ENCODE measurements at places on chromosomes 2 and 18.

DNA sequence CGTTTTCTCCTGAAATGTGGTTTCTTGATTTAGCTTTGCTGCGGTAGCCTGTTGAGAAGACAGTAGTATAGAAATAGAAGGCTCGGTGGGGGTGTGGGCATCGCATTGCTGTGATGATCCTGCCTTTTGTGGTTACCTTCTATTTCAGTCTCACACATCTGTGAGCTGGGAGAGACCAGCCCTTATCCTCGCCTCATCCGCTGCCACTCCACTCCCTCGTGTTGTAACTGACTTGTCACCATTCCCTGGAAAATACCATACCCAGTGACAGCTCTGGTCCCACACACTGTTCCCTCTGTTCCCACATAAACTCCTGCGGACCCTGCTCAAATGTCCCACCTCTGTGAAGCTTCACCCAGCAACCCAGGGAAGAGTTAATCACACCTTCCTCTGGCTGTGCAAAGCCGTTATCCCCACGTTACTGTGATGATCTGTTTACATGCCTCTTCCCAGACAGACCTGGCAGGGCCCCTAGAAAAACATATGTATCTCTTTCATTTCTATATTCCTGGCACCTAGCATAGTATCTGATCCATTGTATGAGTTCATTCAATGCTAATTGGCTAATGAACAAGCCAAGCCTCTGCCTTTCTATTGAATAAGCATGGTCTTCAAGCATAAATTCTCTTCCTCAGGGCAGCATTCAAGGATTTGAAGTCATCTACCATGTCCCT lies 114.6 kb downstream of the MAPK4 start:
- DNase-seq = no peak

GRCh38 chr2:135997380-135997779 lies 12.0 kb upstream of the DARS1 start:
- no peak for DNase-seq

DNA sequence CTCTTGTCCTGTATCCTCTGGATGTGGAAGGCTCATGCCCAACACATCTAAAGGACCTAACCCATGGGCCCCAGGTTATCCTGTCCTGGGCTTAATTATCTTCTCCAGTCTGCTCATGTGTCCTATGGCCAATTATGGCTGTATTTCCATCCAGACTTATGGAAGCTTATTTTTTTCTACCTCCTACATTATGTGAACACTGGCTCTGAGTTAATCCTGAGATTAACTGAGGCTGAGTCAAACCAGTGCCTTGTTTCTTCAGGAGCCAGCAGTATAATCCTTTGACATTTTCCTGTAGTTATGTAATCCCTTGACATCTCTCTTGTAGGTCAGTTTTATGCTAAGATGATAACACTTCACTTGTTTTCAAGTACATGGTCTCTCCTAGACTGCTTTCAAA lies 213.6 kb downstream of the PMAIP1 start:
- no peak for DNase-seq

DNA sequence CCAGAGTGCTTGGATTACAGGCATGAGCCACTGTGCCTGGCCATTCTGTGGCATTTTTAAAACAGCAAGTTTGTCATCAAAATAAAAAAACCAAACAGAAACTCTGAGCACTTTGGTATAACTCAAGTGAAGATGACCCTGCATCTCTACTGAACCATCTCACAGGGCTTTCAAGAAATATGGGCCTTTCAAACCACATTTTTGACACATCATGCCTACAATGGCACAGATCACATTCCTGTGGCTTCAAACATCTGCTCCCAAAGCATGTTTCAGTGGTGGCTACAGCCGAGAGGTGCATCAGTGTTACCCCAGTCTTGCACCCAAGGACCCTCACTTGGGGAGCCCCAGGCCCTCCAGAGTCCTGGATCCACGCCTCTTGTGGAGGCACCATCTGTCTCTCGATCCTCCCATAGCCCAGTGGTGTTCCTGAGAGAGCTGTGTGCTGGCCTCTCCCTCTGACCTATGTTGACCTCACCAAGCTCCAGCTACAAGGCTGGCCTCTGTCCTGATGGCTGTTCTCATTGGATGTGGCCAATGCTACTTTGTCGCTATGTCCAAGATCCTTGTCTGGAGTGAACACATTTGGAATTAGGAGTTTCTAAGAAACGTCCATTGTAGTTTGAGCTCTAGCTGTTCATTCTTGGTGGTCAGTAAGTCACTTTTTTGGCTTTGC lies 55.2 kb upstream of the RALBP1 start:
- no peak for DNase-seq

DNA sequence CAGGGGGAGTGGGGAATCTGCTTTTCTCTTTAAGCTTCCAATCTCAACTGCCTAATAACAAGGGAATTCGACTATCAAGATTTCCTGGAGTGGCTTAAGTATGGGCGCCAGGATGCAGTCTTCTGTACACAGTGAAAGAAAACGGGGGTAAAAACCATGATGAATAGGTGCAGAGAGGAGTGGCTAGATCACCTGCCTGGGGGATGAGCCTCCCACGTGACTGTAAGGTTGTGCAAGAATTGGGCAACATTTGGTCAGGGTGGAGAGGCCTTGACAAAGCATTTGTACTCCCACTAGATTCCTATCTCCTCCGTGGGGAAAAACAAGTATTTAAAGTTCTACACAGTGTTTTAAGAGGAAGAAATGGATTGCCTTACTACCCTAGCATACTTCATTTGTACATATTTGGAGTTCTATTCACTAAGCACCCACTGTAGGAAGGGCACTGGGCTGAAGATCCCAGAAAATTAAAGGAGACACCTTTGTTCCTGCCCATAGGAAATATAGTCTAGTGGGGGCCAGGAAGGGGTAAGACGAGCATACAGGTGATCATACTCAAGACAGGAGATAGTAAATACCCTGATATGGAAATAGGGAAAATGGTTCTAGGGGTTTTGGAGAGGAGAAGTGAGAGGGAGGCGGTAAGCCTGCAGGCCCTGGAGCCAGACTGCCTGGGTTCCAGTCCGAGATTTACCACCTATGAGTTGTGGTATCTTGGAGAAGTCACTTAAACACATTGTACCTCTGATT lies 29.2 kb downstream of the EPAS1 start:
- no peak for DNase-seq

- DNase-seq = no peak
These were observed 20.4 kb downstream of the CCT7 start for GRCh38 chr2:73254343-73255006.

DNA sequence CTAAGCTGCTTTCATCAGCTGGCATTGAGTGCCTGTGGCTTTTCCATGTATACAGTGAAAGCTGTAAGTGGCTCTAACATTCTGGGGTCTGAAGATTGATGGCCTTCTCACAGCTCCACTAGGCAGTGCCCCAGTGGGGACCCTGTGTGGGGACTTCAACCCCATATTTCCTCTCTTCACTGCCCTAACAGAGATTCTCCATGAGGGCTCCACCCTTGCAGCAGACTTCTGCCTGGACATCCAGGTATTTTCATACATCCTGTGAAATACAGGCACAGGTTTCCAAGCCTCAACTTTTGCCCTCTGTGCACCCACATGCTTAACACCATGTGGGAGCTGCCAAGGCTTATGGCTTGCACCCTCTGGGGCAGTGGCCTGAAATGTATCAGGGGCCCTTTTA lies 188.2 kb upstream of the SYT4 start:
- DNase-seq = no peak

DNA sequence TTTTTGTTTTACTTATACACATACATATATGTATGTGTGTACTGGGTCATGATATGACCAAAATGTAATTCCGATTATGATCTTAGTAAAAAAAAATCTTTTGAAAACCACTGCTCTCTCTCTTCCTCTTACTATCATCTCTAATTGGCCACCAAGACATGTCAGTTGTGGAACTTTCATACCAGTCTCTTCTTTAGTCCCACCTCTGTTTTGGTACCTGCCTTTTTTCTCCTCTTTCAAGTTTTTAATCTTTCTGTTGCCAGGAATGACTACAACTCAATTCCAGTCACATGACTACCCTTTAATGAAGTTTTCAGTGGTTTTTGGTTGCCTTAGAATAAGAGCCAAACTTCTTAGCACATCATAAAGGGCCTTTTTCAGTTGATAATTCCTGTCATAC lies 17.1 kb downstream of the RBM44 start:
- no peak for DNase-seq

- no peak for DNase-seq
These were observed 32.2 kb upstream of the LPIN2 start for GRCh38 chr18:3044931-3045698.

DNA sequence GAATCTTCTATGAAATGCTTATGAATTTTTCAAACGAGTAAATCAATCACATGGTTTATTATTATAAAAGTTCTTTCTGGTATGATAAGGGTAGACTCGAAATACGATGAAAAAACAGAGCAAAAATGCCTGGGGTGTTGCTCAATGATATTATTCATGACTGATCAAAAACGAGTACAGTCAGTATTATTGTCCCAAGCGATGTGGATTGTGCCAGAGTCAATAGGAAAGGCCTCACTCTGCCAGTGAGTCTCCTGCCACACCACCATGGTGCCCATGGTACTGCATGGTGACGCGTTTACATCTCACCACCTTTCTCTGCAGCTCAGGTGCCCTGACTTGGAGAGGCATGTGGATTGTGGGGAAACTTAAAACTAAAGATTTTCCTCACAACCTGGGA lies 58.5 kb downstream of the KCTD1 start:
- DNase-seq = no peak

GRCh38 chr2:241788572-241788971 lies 11.9 kb downstream of the GAL3ST2 start:
- DNase-seq = peak; percentile 37

DNA sequence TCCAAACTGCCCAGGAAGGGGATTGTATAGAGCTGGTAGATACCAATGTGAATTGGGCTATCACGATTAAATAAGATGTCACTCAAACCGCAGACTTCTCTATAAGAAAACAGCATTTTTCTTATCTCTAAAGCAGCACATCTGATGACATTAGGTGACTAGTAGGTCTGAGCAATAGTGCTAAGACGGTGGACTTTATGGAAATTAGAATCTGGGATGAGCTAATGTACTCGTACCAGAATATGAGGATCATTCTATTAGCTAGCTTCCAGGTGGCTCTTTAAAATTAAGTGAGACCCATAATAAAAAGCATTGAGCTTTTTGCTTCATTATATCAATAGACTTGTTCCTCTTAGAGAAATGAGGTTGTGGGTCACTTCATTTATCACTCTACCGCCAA lies 130.0 kb upstream of the MC4R start:
- no peak for DNase-seq

GRCh38 chr2:26615336-26615859 lies 25.8 kb downstream of the CIB4 start:
- no peak for DNase-seq

- no peak for DNase-seq
These were observed 126.6 kb downstream of the RTP5 start for GRCh38 chr2:241996100-241996499.

- DNase-seq = no peak
These were observed 111.1 kb downstream of the CYP26B1 start for GRCh38 chr2:72036595-72036994.

DNA sequence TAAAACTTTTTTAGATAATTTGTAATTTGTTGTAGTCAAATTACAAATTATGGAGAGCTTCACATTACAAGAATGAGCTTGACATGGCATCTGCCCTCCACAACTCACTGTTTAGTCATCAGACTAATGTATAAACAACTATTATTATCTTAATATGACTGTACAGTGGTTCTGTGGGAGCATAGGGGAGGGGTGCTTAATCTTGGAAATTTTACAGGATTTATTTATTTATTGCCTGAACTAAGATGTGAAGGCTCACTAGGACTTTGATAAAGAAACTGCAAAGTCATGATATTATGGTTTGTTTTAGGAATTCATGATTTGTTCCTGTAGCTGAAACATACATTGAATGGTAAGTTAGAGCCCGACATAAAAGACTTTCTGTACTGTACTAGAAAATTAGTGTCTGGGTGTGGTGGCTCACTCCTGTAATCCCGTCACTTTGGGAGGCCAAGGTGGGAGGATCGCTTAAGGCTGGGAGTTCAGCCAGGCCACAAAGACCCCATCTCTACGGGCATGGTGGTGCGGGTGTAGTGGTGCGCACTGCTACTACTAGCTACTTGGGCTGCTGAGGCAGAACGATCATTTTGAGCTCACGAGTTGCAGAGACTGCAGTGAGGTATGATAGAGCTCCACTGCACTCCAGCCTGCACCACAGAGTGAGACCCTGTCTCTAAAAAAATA lies 2.1 kb downstream of the MARCHF7 start:
- DNase-seq = no peak

DNA sequence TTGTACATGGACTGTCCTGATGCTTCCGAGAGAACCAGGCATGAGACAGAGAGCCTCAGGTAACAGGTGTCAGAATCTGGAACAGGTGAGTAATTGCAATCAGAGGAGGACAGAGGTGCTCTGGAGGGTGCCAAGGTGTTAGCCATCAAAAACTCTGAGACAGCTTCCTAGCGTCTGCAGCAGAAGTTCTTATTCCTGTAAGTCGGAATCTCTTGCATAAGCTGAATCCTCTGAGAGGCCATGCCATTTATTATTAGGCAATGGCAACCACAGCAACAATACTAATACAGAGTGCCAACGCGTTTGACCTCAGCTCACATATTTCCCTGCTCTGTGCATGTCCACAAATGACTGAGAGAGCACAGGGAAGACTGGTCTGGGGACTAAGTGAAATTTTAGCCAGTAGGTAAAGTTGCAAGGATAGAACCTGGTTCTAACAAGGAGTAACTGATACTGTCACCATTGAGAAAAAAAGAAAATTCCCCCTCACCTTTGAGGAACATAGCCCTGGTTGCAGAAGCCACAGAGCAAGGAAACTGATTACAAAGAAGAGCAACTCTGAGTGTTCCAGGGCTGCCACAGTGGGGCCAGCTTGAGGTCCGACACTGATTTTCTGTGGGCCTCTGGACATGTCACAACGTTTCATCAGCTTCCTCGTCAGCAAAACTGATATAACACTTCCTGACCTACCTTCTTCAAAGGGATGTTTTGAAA lies 55.1 kb upstream of the ACSL3 start:
- DNase-seq = no peak

DNA sequence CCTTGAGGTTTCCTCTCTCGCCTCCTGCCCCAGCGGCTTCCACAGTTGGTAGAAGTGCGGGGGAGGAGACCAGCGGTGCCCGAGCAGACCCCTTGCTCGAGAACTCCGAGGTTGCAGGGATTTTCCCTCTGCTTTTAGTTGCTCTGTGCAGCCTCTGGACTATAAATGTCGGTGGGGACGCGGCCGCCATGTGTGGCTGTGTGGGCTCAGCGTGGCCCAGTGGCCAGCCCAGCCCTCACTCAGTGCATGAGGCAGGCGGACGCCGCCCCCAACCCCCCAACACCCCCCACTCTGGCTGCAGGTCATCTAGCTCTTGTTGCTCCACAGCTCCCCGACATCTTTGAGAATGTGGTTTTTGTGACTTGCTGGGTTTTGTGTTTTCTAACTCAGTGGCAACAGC lies 15.3 kb upstream of the D2HGDH start:
- no peak for DNase-seq

All from CD4-positive, alpha-beta T cell treated with Interleukin-21 for 1 hour (primary cell).